Stimulated activated CD4-positive, alpha-beta T cell treated with anti-CD3 and anti-CD28 coated beads, Interleukin-12 subunit alpha, Interleukin-12 subunit beta, amount 100 ng/mL, for 4 hours (primary cell): ENCODE measurements at places on chromosomes 2 and 18.

DNA sequence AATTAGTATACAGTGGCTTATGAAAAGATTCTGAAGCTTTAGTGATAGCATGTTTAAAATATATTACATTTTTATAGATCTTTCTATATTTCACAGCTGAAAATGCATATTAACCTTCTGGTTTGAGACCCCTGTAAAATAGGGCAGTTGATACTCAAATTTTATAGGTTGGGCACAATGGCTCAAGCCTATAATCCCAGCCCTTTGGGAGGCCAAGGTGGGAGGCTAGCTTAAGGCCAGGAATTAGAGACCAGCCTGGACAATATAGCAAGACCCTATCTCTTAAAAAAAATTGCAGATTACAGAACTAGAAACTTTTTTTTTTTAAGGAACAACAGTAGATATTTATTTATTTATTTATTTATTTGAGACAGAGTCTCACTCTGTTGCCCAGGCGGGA, 31.2 kb downstream of the NBEAL1 start:
- DNase-seq: no peak

- DNase-seq: no peak
Measured at GRCh38 chr18:73286584-73286983, 418.8 kb upstream of the NETO1 start.

- DNase-seq: no peak
Measured at GRCh38 chr2:238796223-238796885, 51.5 kb upstream of the TWIST2 start.

GRCh38 chr18:72160510-72161445, 383.4 kb downstream of the CBLN2 start:
- DNase-seq: no peak

GRCh38 chr2:173747035-173747434, 218.1 kb downstream of the SP3 start:
- DNase-seq: no peak

- no peak for DNase-seq
Measured at GRCh38 chr2:48844417-48845155, 89.1 kb upstream of the LHCGR start.

DNA sequence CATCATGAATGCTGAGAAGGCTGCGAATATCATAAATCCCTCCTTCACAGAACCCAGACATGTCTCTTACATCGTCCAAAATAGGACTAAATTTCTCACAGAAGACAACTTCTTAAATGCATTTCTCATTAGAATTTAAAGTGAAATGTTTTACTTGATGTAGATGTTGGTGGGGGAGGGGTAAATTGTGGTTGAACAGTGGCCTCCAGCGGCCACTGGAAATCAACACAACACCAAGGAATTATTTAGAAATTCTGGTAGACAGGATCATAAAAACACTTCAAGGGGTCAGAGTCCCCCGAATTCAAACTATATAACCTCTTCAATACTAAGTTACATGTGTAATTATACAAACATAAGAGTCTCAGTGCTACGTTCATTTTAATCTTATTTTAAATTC, 135.9 kb downstream of the ABCA12 start:
- DNase-seq: no peak

GRCh38 chr2:158544998-158545397, 88.2 kb downstream of the PKP4 start:
- DNase-seq: no peak

GRCh38 chr2:43127941-43128558, 98.4 kb downstream of the ZFP36L2 start:
- DNase-seq: no peak

DNA sequence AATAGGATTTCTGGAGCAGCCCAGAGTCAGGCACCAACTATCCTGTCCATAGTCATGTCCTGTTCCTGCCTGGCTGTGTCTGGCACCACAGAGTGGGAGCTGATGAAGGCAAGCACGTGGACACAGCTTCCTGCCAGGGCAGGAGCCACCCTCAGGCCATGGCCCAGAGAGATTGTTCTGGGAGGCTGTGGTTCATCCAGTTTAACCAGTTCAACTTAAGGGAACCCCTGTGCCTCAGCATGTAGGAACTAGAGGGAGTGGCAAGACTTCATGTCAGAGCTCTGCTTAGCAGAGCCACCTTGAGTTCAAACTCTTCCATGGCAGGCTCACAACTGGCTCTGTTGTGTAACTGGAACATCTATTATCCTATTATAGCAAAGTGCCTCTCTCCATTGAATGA, 73.2 kb upstream of the NCKAP5 start:
- no peak for DNase-seq

GRCh38 chr2:224885836-224886547, 156.3 kb downstream of the DOCK10 start:
- DNase-seq: no peak

- DNase-seq: peak; percentile 20
Measured at GRCh38 chr18:59249199-59249774, 24.0 kb downstream of the RAX start.

- DNase-seq: no peak
Measured at GRCh38 chr2:217941339-217941738, 61.5 kb downstream of the TNS1 start.

DNA sequence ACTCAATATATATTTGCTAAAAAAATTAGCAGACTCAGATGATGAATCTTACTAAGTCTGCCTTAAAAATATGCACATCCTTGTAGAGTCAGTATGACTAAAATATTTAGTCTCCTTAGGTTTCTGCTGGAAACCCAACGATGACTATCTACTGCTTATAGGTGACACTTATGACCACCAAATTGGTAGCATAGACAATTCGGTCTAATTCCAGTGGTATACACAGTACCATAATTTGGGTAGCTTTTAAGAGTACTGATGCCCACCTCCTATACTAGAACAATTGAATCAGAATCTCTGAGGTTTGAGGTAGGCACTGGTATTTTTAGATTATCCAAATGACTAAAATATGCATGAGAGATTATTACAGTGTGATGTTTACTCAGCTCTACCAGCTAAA, 740.8 kb upstream of the ZEB2 start:
- DNase-seq: no peak

GRCh38 chr2:109497463-109497862, 116.3 kb downstream of the SEPTIN10 start:
- DNase-seq: no peak

GRCh38 chr2:118309257-118309945, 221.1 kb downstream of the INSIG2 start:
- no peak for DNase-seq

GRCh38 chr2:234146087-234146826, 95.8 kb downstream of the SPP2 start:
- DNase-seq: no peak

DNA sequence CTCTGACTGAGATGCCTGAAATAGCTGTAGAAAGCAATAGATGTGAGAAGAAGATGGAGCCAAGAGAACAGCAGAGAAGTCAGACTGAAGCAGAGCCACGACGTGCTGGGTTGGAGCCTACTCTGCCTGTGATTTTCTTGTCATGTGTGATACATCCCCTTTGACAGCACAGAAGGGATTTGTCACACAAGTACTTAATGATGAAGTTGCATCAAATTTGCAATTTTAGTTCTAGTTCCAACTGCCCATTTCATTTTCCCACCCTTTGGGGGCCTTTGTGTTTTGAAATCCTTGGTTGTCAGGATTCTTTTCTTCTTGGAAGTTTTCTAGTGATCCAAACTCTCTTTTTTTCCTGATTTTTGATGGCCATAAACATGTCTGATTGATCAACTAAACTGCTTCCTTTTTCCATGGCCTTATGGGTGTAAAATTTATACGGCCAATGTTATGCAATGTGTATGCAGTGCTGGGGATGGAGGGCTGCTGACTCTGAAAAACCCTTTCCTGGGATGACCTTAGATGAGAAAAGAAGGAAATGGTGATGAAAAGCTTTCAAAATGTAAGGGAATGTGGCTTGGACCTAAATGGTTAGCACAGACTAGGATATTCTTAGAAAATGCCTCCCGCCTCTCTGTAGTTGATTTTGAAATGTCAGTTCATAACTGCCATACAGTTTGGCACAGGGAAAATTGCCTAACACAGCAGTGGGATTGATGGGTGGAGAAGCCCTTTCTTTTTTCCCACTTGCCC, 9.6 kb upstream of the B3GNT2 start:
- no peak for DNase-seq

GRCh38 chr2:43331422-43331821, 105.0 kb upstream of the ZFP36L2 start:
- DNase-seq: no peak

- DNase-seq: no peak
Measured at GRCh38 chr2:120729406-120730399, 6.0 kb upstream of the GLI2 start.

DNA sequence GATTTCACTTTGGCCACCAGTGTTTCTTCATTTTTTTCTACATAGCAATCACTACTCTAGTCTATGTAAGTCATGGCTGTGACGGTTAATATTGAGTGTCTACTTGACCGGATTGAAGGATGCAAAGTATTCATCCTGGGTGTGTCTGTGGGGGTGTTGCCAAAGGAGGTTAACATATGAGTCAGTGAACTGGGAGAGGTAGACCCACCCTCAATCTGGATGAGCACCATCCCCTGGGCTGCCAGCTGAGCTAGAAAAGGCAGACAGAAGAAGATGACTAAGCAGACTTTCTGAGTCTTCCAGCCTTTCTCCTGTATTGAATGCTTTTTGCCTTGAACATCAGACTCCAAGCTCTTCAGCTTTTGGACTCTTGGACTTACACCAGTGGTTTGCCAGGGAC, 265.0 kb upstream of the SLC8A1 start:
- DNase-seq: no peak

GRCh38 chr2:43950383-43951008, 45.3 kb downstream of the LRPPRC start:
- DNase-seq: no peak

GRCh38 chr2:72982219-72982618, 64.9 kb downstream of the EMX1 start:
- no peak for DNase-seq

- DNase-seq: no peak
Measured at GRCh38 chr18:64311859-64312258, 163.0 kb upstream of the LINC00305 start.

- DNase-seq: no peak
Measured at GRCh38 chr2:85396531-85397470, 13.4 kb downstream of the CAPG start.

GRCh38 chr2:29115797-29116781, 874 bp downstream of the CLIP4 start:
- peak; percentile 28 for DNase-seq

- no peak for DNase-seq
Measured at GRCh38 chr2:95278051-95278471, 3.8 kb downstream of the PROM2 start.
